ENCODE measurements at places on chromosomes 6 and 20.

DNA sequence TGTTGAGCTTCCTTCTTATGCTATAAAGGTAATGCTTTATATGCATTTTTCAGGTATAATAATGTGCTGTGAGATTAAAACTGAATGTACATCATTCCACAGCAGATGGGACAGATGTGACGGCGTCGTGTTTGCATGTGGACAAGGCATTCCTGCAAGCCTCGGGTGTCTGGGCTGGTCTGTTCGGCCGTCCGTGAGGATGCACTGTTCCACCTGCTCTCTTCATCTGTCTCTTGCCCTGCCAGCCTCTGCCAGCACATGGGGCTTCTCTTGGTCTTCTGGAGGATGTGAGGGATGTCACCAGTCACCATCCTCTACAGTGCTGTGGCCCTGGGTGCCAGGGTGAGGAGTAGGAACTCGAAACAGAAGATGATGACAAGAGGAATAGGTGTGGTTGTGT, 223.2 kb downstream of the ERMARD start:
- DNase-seq: no peak
- peaks cover 2% of the 10 kb centered on the region for H3K4me1 ChIP-seq
- no peaks in the 10 kb centered on the region for H3K36me3 ChIP-seq
- no peak overlapping the region for H3K4me3 ChIP-seq

- no peaks in the 10 kb centered on the region for H3K27me3 ChIP-seq
- H3K27ac ChIP-seq: peak within 1 kb of the TSS; percentile 92
- H3K36me3 ChIP-seq: peaks cover 28% of the 10 kb centered on the region
These were observed at the start of gene E2F1 for GRCh38 chr20:33686100-33686983. Gene E2F1, minus strand, starts transcription at chr20:33686385. Its CDS starts 121 bp downstream, at chr20:33686264.

- H3K4me3 ChIP-seq: no peak overlapping the region
- peaks cover 9% of the 10 kb centered on the region for H3K27me3 ChIP-seq
- no peaks in the 10 kb centered on the region for H3K36me3 ChIP-seq
- no peak overlapping the region for H3K27ac ChIP-seq
- no peak for DNase-seq
These were observed 118.4 kb upstream of the AKIRIN2 start for GRCh38 chr6:87820343-87820984.

GRCh38 chr6:162670345-162670744, 57.2 kb downstream of the PRKN start:
- H3K27ac ChIP-seq: no peak overlapping the region
- H3K4me3 ChIP-seq: no peak overlapping the region
- no peaks in the 10 kb centered on the region for H3K4me1 ChIP-seq
- DNase-seq: no peak
- H3K36me3 ChIP-seq: no peaks in the 10 kb centered on the region

DNA sequence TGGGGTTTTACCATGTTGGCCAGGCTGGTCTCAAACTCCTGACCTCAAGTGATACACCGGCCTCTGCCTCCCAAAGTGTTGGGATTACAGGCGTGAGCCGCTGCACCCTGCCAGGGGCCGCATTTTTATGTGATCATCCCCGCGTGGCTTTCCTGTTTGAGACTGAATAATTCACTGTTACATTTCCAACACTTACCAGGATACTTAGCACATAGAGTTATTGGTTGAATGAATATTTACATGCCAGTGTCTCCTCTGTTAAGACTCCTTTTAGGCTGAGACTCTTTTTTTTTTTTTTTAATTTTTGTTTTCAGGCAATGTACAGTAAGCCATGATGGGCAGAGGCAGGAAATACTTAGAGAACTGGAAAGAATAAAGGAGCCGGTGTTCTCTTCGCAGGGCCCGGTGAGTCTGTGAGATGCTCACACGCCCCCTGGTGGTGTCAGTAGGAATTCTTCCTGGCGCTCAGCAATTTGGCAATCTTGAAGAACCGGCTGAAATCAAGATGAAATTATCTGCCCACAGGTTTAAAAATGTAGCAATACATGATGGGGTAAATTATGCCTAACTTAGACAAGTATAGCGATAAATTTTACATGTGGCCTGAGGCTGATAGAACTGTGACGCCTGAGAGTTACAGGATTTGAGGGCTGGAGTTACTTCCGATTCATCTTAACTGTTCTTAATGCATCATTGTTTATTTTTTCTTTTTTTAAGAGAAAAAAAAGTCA, 7.6 kb upstream of the RNF114 start:
- DNase-seq: peak; percentile 91
- H3K4me3 ChIP-seq: no peak overlapping the region
- H3K36me3 ChIP-seq: no peaks in the 10 kb centered on the region
- no peaks in the 10 kb centered on the region for H3K27me3 ChIP-seq
- H3K27ac ChIP-seq: peak overlapping the region; percentile 64

GRCh38 chr6:110748453-110748852, 66.8 kb downstream of the CDK19 start:
- no peak overlapping the region for H3K27ac ChIP-seq
- no peaks in the 10 kb centered on the region for H3K4me1 ChIP-seq
- H3K36me3 ChIP-seq: peaks cover 3% of the 10 kb centered on the region
- DNase-seq: no peak
- H3K27me3 ChIP-seq: no peaks in the 10 kb centered on the region

DNA sequence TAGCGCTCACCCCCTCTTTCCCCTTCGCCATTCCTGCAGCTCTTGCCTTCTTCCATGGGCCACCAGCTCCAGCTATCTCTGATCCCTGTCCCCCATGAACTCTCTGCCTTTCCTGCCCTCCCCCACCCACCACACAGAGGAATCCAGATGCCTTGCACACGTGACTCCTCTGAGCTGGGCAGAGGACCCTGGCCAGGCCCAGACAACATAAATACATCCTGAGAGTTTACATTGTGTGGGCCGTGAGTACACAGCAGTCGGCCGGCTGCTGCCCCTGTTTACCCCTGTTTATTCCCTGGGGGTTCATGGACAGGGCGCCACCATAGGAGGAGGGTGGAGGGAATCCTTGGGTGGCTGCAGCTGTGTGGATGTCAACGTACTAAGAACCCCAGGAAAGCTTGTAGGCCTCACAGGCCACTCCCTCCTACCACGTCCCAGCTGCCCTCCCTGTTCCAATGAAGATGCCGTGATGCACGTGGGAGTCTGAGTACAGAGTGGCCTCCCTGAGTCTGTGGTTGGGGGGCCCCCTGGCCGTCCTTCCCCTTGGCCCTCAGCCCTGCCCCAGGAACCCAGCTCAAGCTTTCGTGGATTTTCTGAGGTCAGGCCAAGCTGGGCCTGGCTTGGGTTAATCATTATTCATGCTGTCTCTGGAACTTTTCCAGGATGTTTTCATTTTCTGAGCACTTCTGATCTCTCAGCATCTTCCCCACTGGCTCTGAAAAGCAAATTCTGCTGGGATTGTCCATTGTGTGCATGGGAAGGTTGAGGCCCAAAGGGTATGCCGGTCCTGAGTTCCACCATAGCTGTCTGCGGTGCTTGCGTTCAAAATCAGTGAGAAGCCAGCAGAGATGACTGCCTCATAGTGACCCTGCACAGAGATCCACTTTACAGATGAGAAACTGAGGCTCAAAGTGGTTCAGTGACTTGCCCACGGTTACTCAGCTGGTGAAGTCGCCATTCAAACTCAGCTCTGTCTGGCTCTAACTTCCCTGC, 136.3 kb downstream of the MRPL14 start:
- H3K36me3 ChIP-seq: no peaks in the 10 kb centered on the region
- peaks cover 6% of the 10 kb centered on the region for H3K4me1 ChIP-seq
- no peak overlapping the region for H3K27ac ChIP-seq
- H3K4me3 ChIP-seq: no peak overlapping the region
- DNase-seq: no peak

DNA sequence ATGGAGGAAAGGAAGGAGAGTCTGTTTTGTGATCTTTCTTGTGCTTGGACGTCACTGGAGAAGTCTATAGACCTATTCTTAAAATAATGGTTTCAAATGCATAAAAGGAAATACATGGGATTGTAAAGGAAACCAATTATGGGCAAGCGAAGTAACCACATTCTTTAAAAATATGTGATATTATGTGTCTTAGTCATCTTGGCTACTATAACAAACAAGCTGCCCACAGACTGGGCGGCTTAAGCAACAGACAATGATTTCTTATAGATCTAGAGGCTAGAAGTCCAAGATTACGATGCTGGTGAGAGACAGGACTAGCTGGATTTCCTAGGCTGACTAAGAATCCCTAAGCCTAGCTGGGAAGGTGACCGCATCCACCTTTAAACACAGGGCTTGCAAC, 49.4 kb upstream of the CD83 start:
- H3K27ac ChIP-seq: peak overlapping the region; percentile 54
- peaks cover 2% of the 10 kb centered on the region for H3K27me3 ChIP-seq
- DNase-seq: peak; percentile 24
- peaks cover 16% of the 10 kb centered on the region for H3K4me1 ChIP-seq

- H3K36me3 ChIP-seq: no peaks in the 10 kb centered on the region
- H3K4me3 ChIP-seq: no peak overlapping the region
- DNase-seq: peak; percentile 29
These were observed 3.3 kb downstream of the CAPN11 start for GRCh38 chr6:44161997-44162338.

GRCh38 chr6:137700751-137701477, 166.1 kb upstream of the TNFAIP3 start:
- H3K36me3 ChIP-seq: peaks cover 1% of the 10 kb centered on the region
- peaks cover 49% of the 10 kb centered on the region for H3K4me1 ChIP-seq
- peak overlapping the region; percentile 59 for H3K27ac ChIP-seq
- H3K27me3 ChIP-seq: peaks cover 1% of the 10 kb centered on the region
- no peak overlapping the region for H3K4me3 ChIP-seq
- DNase-seq: no peak

GRCh38 chr20:10490706-10491105, 55.6 kb downstream of the SLX4IP start:
- peaks cover 3% of the 10 kb centered on the region for H3K36me3 ChIP-seq
- peaks cover 32% of the 10 kb centered on the region for H3K4me1 ChIP-seq
- no peak for DNase-seq
- no peak overlapping the region for H3K27ac ChIP-seq
- H3K4me3 ChIP-seq: no peak overlapping the region
- H3K27me3 ChIP-seq: no peaks in the 10 kb centered on the region

- H3K27me3 ChIP-seq: peaks cover 2% of the 10 kb centered on the region
- H3K4me3 ChIP-seq: no peak overlapping the region
- no peak for DNase-seq
- no peaks in the 10 kb centered on the region for H3K4me1 ChIP-seq
- no peaks in the 10 kb centered on the region for H3K36me3 ChIP-seq
- no peak overlapping the region for H3K27ac ChIP-seq
These were observed 78.8 kb downstream of the VEGFA start for GRCh38 chr6:43848671-43849391.

DNA sequence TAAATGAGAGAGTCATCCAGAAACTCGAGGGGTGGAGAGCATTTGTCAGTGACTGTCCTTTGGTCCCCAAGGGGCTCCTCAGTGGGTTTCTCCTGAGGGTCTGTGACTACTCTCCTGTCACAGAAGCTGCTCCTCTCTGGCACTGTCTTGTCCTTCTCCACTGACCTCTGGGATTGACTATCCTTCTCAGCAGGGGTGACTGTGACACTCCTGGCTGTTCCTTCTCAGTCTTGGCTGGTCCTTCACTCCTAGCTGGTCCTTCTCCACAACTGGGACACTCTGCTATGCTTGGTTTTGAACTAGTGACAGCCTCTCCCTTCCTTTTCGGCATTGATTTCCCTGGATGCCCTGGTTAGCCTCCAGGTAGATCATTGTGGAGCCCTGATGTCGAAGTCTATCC, 33.5 kb downstream of the DYNLT1 start:
- H3K36me3 ChIP-seq: peaks cover 66% of the 10 kb centered on the region
- no peak for DNase-seq
- no peaks in the 10 kb centered on the region for H3K27me3 ChIP-seq
- no peak overlapping the region for H3K27ac ChIP-seq
- no peak overlapping the region for H3K4me3 ChIP-seq
- H3K4me1 ChIP-seq: no peaks in the 10 kb centered on the region

- H3K4me1 ChIP-seq: no peaks in the 10 kb centered on the region
- H3K27me3 ChIP-seq: peaks cover 1% of the 10 kb centered on the region
- no peak for DNase-seq
- H3K4me3 ChIP-seq: no peak overlapping the region
These were observed 107.5 kb downstream of the CENPW start for GRCh38 chr6:126447367-126447766.

DNA sequence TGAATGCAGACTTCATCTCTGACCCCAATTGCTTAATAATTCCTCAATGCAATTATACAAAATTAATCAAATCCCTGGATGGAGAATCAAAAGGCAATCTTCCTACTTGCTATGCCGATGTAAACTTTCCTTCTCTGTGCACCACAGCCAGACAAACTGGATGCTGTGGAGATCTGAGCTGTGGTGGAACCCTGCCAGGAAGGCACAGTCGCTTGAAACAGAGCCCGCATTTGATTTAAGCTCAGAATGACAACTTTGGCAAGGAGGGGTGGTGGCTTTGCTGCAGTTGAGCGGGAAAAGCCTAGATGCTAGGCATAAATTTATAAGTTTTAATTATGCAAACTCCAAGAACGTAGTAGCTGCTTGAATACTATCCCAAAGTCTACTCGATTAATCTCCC, 190.8 kb downstream of the MTFR2 start:
- H3K4me3 ChIP-seq: no peak overlapping the region
- H3K36me3 ChIP-seq: no peaks in the 10 kb centered on the region
- no peaks in the 10 kb centered on the region for H3K4me1 ChIP-seq
- no peak overlapping the region for H3K27ac ChIP-seq
- no peak for DNase-seq

DNA sequence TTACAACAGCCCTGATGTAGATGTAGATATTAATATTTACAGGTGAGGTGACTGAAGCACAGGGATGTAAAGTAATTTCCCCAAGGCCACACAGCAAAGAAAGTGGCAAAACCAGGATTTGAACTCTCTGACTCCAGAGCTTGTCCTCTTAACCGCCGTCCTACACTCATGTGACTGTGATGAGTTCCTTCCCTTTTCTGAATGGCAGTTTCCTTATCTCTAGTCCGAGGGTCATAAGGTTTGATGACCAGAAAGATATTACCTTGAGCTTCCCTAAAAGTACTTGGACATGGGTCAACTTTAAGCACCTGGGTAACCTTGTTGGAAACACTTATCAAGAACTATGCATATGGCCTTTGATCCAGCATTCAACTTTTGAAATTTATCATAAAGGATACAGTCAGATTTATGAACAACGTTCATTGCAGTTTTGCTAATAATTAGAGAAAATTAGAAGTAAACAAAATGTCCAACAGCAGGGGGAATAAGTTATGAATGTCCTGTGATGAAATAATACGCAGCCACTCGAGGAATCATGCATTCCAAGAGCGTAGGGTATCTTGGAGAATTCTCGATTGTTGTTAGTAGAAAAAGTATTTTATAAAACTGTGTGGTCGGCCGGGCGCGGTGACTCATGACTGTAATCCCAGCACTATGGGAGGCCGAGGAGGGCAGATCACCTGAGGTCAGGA, 2.3 kb upstream of the TLDC2 start:
- H3K36me3 ChIP-seq: no peaks in the 10 kb centered on the region
- no peak overlapping the region for H3K4me3 ChIP-seq
- no peaks in the 10 kb centered on the region for H3K4me1 ChIP-seq
- no peaks in the 10 kb centered on the region for H3K27me3 ChIP-seq

GRCh38 chr6:1597924-1598323, 11.8 kb upstream of the FOXC1 start:
- no peaks in the 10 kb centered on the region for H3K4me1 ChIP-seq
- H3K27me3 ChIP-seq: peaks cover 59% of the 10 kb centered on the region
- no peak overlapping the region for H3K27ac ChIP-seq
- DNase-seq: no peak
- no peaks in the 10 kb centered on the region for H3K36me3 ChIP-seq
- H3K4me3 ChIP-seq: no peak overlapping the region
